ENCODE measurements at places on chromosomes 7 and 10.

GRCh38 chr10:129626309-129626708 is 159.3 kb downstream of the MGMT start:
- no peak for DNase-seq

DNA sequence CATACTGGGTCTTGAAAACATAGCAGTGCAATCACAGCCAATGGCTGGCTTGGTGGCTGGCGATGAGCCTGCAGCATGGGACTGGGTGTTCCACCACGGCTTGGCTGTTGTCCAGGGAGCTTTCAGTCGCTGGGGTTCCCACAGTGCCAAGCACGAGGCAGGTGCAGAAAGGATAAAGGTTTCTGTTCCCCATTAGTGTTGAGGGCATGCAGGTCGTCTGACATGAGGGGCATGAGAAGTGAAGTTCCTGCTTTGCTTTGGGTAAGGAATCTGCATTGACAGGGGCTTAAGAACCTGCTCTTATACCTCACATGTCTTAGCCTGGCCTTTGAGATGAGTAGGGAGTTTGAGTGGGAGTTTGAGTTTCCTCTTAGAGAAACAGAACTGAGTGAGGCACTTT is 9.0 kb upstream of the CFTR start:
- DNase-seq, result no peak

GRCh38 chr10:50275650-50276235 is 24.4 kb upstream of the ASAH2 start:
- DNase-seq, result peak; percentile 17

DNA sequence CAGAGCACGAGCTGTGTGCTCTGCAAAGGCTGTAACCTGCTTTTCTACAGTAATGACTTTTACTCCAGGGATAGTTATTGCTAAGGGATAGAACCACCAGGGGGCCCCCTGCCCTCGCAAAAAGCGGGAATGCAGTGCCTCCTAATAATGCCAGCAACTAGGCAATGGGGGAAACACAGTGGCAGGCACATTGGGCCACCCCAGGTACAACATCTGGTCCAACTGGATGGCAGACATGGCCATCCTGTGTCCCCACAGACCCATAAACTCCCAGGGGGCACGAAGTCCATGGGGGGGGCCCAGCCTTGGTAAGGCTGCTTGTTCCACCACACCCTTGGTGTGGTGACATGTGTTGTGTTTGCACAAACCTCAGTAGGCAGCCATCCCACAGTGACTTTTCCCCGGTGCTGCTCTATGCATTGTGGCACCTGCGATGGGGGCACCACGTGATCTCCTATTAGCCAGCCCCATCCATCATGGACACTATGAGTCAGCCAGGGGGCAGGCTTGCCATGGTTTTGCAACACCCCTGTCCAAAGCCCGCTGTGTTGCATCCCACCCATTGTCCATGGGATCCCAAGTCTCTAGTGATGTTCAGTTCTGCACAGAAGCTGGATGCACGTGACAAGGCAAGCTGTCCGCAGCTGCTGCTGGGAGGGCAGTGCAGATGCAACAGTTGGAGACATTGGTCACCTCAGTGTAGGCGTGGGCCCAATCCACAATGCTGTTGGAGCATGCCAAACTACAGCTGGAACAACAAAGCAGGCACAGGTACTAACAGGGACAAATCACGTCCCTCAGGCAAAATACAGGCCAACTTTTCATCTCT is 84.0 kb downstream of the ANLN start:
- peak; percentile 13 for DNase-seq
